ENCODE measurements at places on chromosomes 12 and 14.

- DNase-seq: no peak
Measured at GRCh38 chr12:26724309-26724702, 108.7 kb downstream of the ITPR2 start.

- DNase-seq: no peak
Measured at GRCh38 chr12:105954951-105955931, 183.5 kb downstream of the NUAK1 start.

DNA sequence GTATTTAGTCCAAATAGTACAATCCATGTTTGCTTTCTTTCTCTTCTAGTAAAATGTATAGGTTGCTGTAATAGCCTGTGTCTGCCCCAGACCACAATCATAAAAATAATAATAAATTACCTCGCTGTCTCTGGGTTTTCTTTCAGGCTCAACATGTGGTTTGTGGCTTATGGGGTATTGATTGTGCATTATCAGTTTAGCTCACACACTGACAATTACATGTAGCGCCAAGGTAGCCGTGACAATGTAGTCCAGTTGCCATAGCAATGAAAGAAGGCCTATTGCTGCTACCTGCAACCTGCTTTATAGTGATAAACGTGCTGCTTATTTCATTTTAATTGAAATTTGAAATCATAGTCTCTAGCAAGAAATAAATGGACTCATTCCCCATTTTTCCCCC is 1009.8 kb downstream of the NRXN3 start:
- no peak for DNase-seq

- DNase-seq: no peak
Measured at GRCh38 chr12:82666830-82667229, 19.9 kb upstream of the TMTC2 start.

GRCh38 chr12:19194963-19195362 is 65.4 kb downstream of the PLEKHA5 start:
- DNase-seq: no peak

DNA sequence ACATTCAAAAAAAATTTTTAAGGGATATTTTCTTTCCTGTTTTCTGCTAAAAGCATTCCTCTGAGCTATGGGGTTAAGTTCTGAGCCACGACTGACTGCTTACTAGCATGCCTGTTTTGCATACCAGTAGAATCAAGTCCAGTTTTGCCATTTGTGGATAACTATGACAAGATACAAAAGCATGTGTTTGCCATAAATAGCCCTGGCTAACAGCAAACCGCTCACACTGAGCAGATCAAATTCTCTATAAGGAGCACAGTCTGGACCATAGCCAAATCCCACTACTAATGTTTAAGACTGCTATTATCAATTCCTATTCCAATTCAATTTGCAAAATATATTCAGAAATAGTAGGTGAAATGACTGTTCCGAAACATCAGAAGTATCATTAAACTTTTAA is 3.2 kb downstream of the CFL2 start:
- peak; percentile 70 for DNase-seq

GRCh38 chr12:112239881-112240280 is 114.5 kb downstream of the TRAFD1 start:
- DNase-seq: no peak

DNA sequence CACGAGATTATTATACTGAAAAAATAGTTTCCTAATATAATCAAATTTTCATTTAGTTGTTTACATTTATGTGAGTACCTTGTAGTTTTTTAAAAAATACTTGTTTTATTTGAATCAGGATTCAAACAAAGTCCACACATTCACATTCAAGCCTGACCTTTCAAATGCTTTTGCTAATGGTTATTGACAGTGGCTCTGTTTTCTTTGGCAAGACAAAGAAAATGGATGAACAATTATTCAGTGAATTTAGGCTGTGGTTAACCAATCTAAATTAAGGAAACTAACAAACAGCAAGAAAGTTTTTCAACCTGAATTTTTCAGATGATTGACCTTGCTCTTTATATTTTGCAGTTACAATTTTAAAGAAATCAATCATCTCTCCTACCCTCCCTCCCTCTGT is 9.7 kb downstream of the SLC4A8 start:
- no peak for DNase-seq

- no peak for DNase-seq
Measured at GRCh38 chr14:89619596-89619995, 202.6 kb upstream of the FOXN3 start.

- no peak for DNase-seq
Measured at GRCh38 chr14:102973706-102974285, 51.3 kb downstream of the AMN start.

GRCh38 chr12:40515041-40515816 is 177.0 kb upstream of the CNTN1 start:
- peak; percentile 32 for DNase-seq

GRCh38 chr12:6364044-6364374 is 11.4 kb downstream of the SCNN1A start:
- no peak for DNase-seq

- no peak for DNase-seq
Measured at GRCh38 chr12:88388566-88389540, 191.4 kb downstream of the KITLG start.

GRCh38 chr12:85138833-85139232 is 102.7 kb downstream of the LRRIQ1 start:
- no peak for DNase-seq

DNA sequence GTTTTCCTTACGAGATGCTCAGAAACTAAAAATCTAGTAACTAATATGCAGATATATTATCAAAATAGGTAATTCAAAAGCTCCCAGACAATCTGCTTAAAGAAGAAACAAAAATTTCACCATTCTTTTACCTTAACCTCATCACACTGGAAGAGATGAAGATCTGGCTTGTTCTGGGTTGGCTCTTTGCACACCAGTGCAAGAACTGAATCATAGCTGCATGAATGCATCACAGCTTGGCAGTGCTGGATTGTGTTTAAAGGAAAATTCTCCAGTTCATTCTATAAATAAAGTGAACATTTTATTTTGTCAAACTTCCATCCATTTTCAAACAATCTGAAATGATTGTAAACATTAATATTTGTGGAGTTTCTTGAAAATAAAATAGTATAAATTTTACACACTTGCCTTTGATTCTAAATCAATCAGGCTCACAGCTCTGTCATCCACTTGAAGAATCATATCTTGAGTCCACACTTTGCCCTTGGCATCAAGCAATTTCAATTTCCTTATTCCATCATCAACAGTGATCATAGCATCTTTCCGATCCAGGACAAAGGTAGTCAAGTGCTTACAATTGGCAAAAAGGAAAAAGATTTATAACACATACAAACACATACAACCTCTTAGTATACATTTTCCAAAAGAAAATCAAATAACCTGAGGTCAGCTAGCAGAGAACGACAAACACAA is 119.8 kb downstream of the EPS8 start:
- no peak for DNase-seq

GRCh38 chr12:58026897-58027891 is 85.8 kb downstream of the ATP23 start:
- DNase-seq: no peak

- no peak for DNase-seq
Measured at GRCh38 chr14:65676361-65677014, 264.0 kb downstream of the FUT8 start.

DNA sequence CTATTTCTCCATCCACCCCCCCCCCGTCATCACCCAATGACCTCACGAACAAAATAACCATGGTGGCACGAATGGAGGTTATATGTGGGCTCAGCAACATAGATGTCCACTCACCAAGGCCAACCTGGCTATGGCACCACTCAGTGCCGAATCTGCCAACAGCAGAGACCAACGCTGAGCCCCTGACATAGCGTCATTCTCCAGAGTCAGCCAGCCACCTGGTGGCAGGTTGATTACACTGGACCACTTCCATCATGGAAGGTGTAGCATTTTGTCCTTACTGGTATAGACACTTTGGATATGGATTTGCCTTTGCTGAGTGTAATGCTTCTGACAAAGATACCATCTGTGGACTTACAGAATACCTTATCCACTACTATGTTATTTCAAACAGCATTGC is 24.2 kb upstream of the DYRK2 start:
- no peak for DNase-seq

DNA sequence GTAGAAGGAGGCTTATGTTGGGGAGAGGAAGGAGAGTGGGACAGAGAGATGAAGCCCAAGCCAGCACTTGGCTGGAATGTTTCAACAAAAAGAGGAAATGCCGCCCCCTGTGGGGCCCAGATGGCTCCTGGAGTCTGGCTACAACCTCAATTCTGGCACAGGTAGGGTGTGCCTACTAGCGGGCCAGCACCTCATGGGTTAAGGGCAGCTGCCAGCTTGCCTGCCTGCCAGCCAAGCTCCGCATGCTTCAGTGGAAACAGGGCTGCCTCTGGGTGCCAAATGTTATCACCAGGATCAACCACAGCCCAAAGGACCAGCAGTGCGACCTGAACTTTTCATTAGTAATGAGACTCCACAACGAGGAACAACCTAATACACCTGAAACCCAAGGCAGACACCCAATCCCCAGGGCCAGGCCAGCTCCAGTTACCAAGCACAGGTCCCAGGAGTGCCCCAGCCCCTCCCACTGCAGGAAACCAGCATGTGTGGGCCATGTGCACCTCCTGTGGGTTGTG is 11.3 kb downstream of the RAB15 start:
- no peak for DNase-seq

DNA sequence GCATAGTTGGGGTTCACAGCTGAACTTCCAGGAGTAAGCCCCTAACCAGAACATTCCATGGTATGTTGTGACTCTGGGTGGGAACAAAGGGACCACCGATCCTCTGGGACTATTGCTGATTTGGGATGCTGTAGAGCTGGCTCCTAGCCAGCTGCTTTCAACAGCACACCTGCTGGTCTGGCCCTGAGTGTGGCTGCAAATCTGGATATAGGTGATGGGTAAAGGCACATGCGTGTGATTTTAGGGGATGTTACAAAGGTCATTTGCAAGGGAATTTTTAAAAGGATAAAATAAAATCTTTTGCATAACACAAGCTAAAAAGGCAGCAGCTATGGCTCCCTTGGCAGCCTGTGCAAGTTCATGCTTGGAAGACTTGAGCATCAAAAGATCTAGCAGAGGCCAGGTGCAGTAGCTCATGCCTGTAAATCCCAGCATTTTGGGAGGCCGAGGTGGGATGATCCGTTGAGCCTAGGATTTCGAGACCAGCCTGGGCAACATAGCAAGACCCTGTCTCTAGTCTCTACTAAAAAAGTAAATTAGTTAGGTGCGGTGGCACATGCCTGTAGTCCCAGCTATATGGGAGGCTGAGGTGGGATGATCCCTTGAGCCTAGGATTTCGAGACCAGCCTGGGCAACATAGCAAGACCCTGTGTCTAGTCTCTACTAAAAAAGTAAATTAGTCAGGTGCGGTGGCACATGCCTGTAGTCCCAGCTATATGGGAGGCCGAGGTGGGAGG is 1.6 kb downstream of the ALDH2 start:
- DNase-seq: no peak

GRCh38 chr12:39610436-39611025 is 9.1 kb downstream of the ABCD2 start:
- DNase-seq: no peak

GRCh38 chr12:121793440-121793837 is at the start of gene RHOF:
Gene RHOF, minus strand, starts transcription at chr12:121793688. Its CDS starts 55 bp downstream, at chr12:121793633.
- DNase-seq: peak; percentile 82

DNA sequence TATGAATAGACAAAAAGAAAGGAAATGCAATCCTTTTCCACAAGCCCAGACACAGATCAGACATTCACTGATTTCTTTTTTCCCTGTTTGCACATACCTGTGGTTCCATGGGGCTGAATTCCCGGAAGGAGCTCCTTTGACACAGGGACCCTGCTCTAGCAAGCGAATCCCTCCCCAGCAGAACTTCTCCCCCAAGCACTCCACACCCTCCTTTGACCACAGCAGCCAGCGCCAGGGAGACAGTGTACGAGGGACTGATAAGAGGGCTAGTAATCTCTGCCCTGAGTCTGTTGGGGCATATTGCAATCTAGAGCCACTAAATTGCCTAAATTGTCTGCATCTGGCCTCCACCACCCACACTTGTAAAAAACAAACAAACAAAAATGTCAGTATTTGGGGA is 83.4 kb upstream of the NTF3 start:
- no peak for DNase-seq

DNA sequence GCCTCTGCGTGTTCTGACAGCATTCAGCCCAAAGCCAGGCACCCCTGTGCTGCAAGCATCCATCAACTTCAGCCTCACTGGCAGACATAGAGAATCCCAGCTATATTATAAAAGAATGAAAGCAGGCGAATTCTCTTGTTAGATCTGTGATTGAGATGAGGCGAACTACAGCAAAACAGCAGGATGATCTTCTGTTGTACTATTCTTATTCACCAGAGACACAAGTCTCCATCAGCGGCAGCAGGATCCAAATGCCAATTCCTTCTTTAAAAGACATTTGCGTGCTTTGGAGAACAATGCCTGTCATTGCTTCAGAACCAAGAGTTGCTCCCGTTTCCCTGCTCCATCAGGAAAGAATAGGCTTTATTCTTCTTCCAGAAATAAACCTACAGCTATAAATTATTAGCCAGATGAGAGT is 188.9 kb downstream of the SLC41A2 start:
- DNase-seq: no peak

- no peak for DNase-seq
Measured at GRCh38 chr12:132389026-132389425, 59.6 kb upstream of the GALNT9 start.

- no peak for DNase-seq
Measured at GRCh38 chr12:122312926-122313325, 46.6 kb upstream of the VPS33A start.

DNA sequence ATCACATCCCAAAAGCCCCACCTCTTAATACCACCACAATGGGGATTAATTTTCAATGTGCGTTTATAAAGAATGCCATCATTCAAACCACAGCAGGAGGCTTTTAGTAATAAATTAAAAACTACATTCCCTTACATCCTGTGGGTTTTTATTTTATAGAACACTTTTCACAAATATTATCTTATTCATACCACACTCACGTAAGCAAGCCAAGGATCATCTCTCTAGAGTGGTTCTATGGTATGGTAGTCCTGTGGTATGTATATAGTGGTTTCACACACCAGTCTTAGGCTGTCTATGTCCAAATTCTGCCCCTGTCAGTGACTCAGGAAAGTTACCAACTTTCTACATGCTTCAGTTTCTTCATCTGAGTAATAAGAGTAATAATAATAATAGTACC is 100.2 kb downstream of the GALC start:
- no peak for DNase-seq

- DNase-seq: no peak
Measured at GRCh38 chr14:87196436-87196835, 796.5 kb downstream of the GALC start.

- DNase-seq: no peak
Measured at GRCh38 chr12:46725332-46725731, 100.5 kb downstream of the SLC38A4 start.

DNA sequence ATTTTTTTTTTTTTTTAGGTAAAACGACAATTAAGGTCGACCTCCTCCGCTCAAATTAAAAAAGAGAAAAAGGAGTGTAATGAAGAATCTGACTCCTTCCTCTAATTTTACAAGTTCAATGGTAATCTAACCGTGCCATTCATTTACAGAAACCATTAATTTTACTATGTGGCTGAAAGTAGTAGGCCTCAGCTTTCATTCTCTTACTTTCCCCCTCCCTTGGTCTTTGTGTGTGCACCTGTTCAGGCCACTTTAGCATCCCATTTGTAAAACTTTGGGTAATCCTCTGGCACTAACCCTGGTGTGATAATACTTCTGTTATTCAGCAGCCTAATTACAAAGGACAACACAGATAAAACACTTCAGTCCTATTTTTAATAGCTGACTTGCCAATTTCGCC is 128.1 kb downstream of the ASCL1 start:
- DNase-seq: no peak

GRCh38 chr12:48110691-48111311 is 4.9 kb upstream of the SENP1 start:
- DNase-seq: no peak

Measured in GM20000 (cell line).